ENCODE measurements at places on chromosomes 1 and 21.

DNA sequence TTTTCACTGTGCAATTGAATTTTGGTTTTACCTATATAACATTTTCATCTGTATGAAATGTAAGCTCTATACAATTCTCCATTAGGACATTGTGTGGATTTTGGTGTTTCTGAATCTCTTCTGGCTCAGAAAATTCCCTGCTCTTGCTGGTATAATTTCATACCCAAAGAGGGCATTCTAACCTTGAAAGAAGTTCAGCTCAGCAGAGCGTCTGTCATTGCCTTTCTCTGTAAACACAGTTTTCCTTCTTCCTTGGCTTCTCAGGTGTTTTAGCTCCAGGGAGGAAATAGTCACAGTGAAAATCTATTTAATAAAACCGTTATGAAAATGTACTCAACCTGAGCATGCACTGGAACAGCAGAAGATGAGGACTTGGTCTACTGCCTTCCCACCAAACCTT lies 16.0 kb downstream of the DISC1 start:
- DNase-seq = no peak

DNA sequence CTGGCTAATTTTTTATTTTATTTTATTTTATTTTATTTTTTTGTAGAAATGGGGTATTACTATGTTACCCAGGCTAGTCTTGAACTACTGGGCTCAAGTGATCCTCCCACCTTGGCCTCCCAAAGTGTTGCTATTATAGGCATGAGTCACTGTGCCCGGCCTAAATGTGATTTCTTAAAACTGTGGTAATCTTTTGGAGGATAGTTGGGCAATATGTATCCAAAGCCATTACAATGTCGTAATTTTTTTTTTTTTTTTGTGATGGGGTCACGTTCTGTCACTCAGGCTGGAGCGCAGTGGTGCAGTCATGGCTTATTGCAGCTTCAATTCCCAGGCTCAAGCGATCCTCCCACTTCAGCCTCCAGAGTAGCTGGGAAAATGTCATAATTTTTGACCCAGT lies 14.2 kb downstream of the ETV3L start:
- no peak for DNase-seq

GRCh38 chr1:236979149-236979900 lies 24.9 kb downstream of the MT1HL1 start:
- no peak for DNase-seq

DNA sequence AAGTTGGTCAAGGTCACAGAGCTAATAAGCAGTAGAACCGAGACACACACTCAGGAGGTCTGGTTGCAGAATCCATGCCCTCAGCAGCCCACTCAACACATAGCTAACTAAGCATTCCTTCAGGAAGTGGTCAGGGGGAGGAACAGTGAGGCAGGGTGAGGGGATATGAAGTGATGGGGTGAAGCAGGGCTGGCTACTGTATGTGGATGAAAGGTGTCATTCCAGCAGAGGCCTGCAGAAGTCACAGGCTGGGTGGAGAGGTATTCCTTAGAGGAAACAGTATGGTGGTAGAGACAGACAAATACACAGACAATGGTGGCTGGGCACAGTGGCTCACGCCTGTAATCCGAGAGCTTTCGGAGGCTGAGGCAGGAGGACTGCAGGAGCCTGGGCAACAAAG lies 14.1 kb downstream of the TMCO4 start:
- DNase-seq = no peak

DNA sequence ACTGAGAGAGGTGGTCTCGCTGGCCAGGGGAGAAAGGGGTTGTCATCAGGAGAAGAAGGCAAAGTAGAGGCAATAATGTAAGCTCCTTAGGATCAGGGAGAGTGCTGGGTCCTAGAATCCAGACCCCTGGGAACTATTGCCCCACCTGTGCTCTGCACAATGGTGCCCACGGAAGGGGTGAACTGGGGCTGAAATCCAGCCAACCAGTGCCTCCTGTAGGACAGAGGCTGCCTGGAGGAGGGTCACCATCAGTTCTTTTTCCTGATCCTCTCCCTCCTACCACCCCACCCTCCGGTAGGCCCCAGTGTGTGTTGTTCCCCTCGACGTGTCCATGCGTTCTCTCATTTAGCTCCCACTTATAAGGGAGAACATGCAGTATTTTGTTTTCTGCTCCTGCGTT lies 52.9 kb upstream of the ATP2B4 start:
- DNase-seq = no peak

- DNase-seq = no peak
Observed at GRCh38 chr21:33189824-33190223, 39.9 kb upstream of the IFNAR2 start.

DNA sequence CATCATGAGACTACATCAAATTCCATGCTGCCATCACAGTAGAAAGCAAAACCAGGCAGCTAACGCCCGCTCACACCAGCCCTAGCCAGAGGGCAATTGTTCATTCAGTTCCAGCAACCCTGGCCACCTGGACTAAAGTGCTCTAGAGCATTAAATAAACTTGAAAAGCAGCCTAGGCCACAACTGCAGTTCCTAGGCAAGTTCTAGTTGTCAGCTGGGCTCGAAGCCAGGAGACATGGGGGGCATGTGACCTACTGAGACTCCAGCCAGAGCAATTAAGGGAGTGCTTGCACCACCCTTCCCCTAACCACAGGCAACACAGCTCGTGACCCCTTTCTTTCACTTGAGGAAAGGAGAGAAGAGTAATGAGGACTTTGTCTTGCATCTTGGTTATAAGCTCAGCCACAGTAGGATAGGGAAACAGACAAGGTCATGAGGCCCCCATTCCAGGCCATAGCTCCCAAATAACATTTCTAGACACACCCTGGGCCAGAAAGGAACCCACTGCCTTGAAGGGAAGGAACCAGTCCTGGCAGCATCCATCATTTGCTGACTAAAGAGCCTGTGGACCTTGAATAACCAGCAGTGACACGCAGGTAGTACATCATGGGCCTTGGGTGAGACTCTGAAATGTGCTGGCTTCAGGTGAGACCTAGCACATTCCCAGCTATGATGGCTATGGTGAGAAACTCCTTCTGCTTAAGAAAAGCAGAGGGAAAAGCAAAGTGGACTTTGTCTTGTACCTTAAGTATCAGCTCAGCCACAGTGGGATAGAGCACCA lies 77.0 kb downstream of the ZZZ3 start:
- DNase-seq = no peak

DNA sequence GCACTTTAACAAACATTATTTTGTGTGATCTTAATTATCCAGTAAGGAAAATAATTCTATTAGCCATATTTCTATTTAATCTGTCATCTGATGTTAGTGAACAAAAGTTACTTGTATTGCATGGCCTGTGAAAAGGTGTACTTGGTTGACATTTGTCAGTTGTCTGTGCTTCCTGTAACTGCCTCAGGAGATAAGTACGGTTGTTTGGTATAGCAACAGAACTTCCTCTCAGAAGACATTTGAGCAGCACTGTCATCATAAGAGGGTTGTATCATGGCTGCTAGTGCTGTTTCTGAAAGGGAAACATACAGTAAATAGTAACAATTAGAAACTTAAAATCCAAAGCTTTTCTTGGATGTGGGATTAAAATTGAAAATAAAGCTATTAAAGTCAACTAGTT lies 3.4 kb downstream of the BLZF1 start:
- DNase-seq = no peak

GRCh38 chr21:35436899-35437298 lies 387.8 kb upstream of the RUNX1 start:
- no peak for DNase-seq

- DNase-seq = no peak
Observed at GRCh38 chr1:109392037-109392787, 5.5 kb downstream of the SORT1 start.

DNA sequence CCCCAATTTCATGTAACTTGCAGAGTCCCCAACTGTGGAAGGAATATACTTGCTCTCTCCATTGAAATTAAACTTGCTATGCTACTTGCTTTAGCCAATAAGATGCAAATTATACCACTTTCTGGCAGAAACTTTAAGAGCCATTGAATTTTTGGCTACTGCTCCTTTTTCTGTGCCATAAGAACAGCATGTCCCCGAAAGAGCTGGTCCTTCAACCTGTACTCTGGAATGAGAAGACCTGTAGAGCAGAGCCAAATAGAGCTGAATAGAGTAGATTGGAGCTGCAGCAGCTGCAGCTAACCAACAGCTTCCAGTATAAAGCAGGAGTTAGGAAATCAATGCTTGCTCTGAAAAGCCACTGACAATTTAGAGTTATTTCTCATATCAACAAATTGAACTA lies 472.3 kb upstream of the B3GALT2 start:
- no peak for DNase-seq

All from stimulated activated CD8-positive, alpha-beta memory T cell treated with anti-CD3 and anti-CD28 coated beads, Interleukin-2, amount 100 ng/mL, for 48 hours (primary cell).